ENCODE measurements at places on chromosomes 1 and 21.

GRCh38 chr1:9475061-9475627, 64.1 kb upstream of the SLC25A33 start:
- no peak for DNase-seq

DNA sequence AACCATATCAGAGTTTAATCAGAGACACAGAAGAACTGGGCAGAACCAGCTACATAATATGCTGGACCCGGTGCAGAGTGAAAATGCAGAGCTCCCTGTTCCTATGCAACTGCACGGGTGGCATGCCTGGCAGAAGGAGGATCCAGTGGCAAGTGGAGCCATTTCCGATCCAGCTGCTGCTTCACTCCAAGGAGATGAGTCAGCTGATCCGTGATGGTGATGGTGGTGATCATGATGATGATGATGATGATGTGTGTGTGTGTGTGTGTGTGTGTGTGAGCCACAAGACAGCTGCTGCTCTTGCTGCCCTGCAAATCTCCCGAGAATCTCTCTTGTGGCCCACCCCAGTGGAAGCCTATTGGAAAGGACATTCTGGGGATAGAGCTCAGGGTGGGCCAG, 133.0 kb downstream of the URB2 start:
- DNase-seq: no peak

GRCh38 chr1:230797376-230797920, 50.3 kb downstream of the CAPN9 start:
- DNase-seq: no peak

- DNase-seq: no peak
Observed at GRCh38 chr1:177909416-177909815, 60.4 kb downstream of the SEC16B start.

GRCh38 chr1:166947398-166948043, 27.8 kb downstream of the ILDR2 start:
- no peak for DNase-seq

DNA sequence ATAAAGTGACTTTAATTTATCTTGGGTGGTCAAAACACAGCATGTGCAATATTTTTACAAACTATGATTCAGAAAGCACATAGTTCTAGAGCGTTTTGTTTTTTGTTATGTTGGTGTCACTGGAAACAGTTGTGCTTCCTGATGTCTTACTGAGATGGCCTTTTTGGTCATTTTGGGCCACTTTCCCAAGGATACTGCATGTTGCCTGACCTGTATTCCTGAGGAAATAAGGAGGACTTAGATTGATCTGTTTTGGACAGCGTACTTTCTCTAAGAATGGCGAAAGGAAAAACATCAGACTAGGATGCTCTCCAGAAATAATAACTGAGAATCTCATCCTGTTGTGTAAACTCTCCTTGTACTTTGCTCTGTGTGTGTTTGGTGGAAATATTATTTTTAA, 451.2 kb downstream of the USP25 start:
- no peak for DNase-seq

Measured in T-cell (primary cell).